Activated naive CD4-positive, alpha-beta T cell treated with Interleukin-2 at 50 U/mL for 16 hours (primary cell): ENCODE measurements at places on chromosomes 6 and 20.

- no peak for DNase-seq
These were observed 27.0 kb downstream of the PNLDC1 start for GRCh38 chr6:159826968-159827647.

- no peak for DNase-seq
These were observed 115.3 kb upstream of the TRAF3IP2 start for GRCh38 chr6:111720931-111721496.

- no peak for DNase-seq
These were observed 352.5 kb downstream of the CDH26 start for GRCh38 chr20:60310560-60311349.

- DNase-seq = no peak
These were observed 41.5 kb upstream of the TENT5A start for GRCh38 chr6:81793821-81794475.

GRCh38 chr6:117684749-117685148, 9.5 kb downstream of the NUS1 start:
- DNase-seq = no peak
